ENCODE measurements at places on chromosomes 2 and 18. TPM values are rescaled to one million over a fixed set of nuclear protein-coding genes. Genes with fewer than 3 reads are reported as not detected.

DNA sequence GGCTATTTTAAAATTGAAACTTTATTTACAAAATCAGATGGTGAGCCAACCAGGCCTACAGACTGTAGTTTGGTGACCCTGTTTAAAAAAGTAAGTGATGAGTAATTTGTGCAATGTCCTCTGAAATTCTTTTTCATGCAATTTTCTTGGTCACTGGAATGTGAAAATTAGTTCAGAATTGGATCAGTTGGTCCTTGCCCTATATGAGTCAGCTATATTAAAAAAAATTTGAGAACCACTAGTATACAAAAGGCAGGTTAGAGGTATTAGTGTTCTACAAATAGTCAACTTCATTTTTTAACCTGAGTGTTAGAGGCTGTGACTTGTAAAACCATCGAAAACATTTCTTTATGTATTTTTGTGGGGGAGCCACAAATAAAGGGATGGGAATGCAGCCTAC lies 91.1 kb upstream of the NXPH2 start:
- DNase-seq, result no peak

- no peak for DNase-seq
These were observed 50.1 kb downstream of the THUMPD2 start for GRCh38 chr2:39728941-39729351.

The DSC2 gene
- total RNA-seq, result 1.2 TPM

The RAB6C gene
- total RNA-seq, result not detected
